HuH-7.5 (cell line): ENCODE measurements at places on chromosomes 5 and 9.

- DNase-seq: no peak
These were observed 196.9 kb downstream of the MAST4 start for GRCh38 chr5:66793049-66793448.

- no peak for DNase-seq
These were observed 15.0 kb upstream of the SCGB3A1 start for GRCh38 chr5:180606215-180606785.

DNA sequence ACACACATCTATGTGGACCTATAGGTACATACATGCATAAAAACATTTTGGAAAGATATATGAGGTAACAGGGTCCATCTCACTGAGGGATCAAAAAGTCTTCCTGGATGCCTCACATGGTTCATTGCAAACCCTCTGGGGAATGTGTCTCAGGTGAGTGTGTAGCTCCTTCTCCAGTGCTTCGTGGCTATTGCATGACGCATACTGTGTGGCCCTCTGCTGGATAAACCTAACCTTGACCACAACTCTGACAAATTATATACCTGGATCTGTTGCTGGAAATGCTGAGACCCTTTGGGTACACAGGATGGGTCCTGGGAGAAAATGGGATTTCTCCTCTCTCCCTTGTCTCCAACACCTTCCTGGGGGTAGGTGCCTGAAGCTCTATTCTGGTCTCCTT is 91.9 kb downstream of the JAKMIP2 start:
- DNase-seq: no peak

DNA sequence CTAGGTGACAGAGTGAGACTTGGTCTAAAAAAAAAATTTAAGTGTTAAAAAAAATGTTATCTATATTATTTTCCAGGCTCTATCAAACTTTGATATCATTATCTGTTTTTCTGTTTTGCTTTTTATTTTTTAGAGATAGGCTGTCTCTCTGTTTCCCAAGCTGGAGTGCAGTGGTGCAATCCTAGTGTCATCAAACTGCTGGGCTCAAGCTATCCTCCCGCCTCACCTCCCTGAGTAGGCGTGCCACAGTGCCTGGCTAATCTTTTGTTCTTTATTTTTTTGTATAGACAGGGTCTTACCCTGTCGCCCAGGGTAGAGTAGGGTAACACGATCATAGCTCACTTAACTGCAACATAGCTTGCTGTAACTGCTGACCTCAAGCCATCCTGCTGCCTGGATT is 14.4 kb downstream of the SEC24A start:
- DNase-seq: no peak

DNA sequence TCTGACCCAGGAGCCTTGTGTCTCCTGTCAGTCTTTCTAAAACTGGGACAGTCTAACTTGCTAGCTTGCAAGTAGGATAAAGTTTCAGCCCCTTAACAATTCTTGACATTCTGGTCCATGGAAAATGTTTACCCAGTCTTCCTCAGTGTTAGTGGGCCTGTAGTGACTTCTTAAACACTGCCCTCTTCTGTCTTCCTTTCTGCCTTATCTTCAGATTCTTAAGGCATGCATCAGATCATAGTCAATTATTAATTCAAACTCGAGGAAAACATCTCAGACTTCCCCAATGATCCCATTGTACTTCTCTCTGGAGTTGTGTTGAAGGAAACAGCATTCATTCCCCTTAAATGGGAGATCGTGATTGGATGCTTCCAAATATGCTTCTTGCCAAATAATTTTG is 1199.8 kb downstream of the DTWD2 start:
- DNase-seq: no peak

GRCh38 chr5:38590838-38591522 is 34.5 kb upstream of the LIFR start:
- DNase-seq: no peak

DNA sequence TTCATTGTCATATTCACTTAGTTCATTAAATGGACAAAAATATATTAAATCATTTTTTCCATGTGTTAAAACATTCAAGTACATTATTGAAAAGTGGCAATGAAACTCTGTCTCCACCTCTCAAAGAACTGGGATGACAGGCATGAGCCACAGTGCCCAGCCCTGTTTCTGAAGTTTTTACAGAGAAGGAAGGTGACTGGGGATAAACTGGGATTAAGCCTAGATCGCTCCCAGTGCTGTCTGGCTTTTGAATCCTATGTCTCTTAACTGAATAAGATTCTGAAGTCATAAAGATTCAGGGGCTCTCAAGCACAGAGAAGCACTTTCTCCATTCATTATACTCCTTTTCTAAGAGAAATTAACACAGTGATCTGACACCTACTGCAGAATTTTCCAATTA is 88.3 kb downstream of the SLC38A9 start:
- no peak for DNase-seq

DNA sequence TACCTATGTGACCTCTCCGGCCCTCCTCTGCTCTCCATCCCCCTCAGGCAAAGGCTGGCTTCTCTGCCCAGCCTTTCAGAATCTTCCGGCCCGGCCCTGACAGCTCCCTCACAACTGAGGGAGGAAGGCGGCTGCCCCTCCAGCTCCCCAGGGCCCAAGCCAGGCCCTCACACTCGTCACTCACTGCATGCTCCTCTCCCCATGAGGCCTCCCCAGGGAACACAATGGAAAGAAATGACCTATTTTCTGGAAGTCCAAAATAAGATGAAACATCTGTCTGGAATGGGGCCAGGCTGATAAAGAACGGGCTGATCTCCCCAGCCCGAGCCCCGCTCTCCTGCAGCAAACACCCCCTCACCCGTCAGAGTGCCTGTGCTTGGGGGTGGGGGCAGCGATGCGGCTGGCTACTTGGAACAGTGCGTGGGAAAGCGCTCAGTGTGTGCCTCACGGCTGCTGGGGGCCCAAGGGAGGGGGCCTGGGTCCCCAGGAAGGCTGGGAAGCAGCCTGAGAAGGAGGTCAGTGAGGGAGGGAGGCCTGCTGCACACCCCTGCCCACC is 11.3 kb downstream of the PDGFRB start:
- no peak for DNase-seq

GRCh38 chr5:127942246-127943060 is 141.1 kb upstream of the SLC12A2 start:
- DNase-seq: no peak

GRCh38 chr5:54738118-54738972 is 220.8 kb downstream of the SNX18 start:
- DNase-seq: no peak

GRCh38 chr5:163475411-163475810 is 15.0 kb downstream of the HMMR start:
- no peak for DNase-seq

GRCh38 chr9:97788763-97789663 is 64.0 kb upstream of the FOXE1 start:
- DNase-seq: no peak
